ENCODE measurements at places on chromosomes 11 and 22. TPM values are rescaled to one million over a fixed set of nuclear protein-coding genes. Genes with fewer than 3 reads are reported as not detected.

The TMEM126B gene
- total RNA-seq = 65.8 TPM

The CBX7 gene
- total RNA-seq = 10.6 TPM

The APOBEC3C gene
- total RNA-seq = 39.4 TPM

The MMP12 gene
- not detected for total RNA-seq

The GAS2 gene
- total RNA-seq = 1.8 TPM

The SYT13 gene
- total RNA-seq = 15.1 TPM

The JAML gene
- total RNA-seq = 0.37 TPM

The MCAM gene
- 26.4 TPM for total RNA-seq

The HEPN1 gene
- not detected for total RNA-seq
